ENCODE measurements at places on chromosomes 5 and 9.

DNA sequence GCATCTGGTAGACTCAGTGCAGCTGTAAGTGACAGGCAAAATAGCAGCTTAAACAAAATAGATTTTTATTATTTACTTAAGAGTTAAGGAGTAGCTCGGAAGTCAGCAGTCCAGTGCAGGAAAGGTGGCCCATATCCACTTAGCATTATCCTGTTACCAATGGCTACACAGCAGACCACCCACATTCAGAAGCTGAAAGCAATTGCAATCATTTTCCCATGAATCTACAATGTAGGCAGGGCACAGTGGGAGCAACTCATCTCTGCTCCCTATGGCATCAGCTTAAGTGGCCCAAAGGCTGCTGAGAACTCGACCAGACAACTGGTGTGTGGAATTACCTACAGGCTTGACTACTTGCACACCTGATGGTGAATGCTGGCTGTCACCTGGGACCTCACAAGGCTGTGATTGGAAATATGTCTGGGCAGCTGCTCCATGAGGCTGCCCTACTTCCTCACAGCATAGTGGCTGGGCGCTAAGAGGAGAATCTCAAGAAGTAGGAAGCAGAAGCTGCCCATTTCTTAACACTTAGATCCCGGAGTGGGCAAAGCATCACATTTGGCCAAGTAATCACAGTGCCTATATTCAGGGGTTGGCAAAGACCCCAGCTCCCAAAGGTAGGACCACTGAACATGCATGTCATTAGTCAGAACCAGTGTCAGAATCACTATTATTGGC is 56.4 kb downstream of the SNX18 start:
- DNase-seq: no peak

DNA sequence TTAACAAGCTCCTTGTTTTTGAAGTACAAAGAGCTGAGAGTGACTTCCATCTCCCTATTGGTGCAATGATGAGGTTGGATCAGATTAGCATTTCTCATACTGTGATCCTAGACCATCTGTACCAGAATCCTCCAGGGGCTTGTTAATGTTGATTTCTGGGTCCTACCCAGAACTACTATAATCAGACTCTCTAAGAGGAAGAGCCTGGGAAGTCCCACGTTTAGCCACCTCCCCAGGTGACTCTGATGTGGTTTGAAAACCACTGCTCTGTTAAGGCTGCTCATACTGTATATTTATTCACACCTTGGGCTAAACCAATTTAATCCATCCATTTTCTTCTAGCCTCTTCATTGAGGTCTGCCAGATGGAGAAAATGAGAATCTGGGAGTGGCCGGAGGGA is 49.6 kb upstream of the SMIM32 start:
- no peak for DNase-seq

GRCh38 chr9:129524582-129525270 is 96.2 kb downstream of the C9orf50 start:
- DNase-seq: no peak

DNA sequence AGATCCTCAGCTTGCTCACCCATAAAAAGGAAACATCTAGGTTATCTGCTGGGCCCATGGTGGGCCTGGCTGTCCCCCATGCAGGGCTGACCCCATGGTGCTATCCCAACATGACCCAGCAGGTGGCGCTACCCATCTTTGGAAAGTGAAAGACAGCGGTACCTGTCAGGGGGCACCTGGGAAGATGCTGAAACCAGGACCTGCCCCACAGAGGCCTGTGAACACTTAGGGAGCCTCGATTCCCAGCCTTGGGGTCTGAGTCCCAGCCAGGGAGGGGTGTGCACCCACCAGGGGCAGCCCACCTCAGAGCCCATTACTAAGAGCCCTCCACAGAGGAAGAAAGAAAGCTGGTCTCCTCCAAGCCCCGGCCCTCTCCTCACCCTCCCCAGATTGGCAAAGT is 46.6 kb upstream of the IPPK start:
- no peak for DNase-seq

DNA sequence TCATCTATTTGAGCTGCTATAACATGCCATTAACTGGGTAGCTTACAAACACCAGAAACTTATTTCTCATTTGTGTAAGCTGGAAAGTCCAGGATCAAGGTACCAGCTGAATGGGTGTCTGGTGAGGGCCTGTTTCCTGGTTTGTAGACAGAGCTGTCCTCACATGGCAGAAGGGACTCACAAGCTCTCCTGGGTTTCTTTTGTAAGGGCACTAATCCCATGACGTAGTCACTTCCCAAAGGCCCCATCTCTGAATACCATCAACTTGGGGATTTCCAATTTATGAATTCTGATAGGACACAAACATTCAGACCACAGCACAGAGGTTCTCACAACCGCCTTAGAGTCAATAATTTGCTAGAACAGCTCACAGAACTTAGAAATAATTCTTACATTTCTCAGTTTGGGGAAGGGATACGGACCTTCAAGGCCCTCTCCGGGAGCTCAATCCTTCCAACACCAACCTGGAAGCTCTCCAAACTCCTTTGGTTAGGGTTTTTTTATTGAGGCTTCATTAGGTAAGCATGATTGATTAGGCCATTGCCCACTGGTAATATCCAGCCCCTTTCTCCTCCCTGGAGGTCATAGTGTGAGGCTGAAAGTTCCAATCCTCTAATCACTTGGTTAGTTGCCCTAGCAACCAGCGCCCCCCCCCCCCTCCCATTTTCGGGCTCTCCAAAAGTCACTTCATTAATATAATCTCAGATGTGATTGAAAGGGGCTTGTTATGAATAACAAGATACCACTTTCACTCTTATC is 7.6 kb upstream of the DNAJA1 start:
- DNase-seq: no peak

DNA sequence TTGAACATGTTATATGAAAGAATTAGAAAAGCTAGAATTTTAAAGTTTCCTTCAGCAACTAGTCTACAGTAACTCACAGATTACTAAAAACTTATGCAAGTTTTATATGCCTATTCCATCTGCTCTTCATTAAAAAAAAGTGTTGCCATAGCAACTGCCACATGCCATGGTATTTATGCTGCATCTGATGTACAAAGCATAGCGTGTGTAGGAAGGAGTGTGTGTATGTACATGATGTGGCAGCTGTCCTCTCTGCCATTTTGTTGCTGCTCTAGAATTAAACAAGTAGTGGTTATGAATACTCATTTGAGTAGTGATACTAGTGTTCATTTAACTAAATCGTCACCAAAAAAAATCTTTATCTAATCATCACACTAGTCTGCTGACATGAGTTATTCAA is 593.5 kb downstream of the CETN3 start:
- no peak for DNase-seq

DNA sequence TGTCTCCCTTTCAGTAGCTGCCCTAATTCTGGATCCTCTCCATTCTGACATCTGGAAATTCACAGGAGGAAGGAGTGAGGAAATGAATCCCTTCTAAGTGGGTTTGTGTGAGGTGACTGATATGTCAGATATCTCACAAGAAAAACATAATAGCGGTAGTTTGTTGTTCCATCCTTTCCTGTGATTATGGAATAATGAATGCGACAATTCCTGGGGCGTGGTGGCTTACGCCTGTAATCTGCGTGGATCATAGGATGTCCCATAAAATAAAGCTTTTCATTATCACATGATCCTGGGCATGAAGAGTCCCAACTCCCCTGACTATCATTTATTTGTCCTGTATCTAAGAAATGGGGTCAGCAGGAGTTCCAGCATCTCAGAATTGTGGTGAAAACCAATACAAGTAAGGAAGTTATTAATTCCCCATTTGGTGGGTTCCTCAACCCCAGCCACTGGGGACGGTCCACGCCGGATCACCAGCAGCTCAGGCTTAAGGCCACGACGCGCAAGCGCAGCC is 375 bp upstream of the C5orf24 start:
- no peak for DNase-seq

- no peak for DNase-seq
These were observed 3.4 kb downstream of the PLK2 start for GRCh38 chr5:58456486-58456885.

DNA sequence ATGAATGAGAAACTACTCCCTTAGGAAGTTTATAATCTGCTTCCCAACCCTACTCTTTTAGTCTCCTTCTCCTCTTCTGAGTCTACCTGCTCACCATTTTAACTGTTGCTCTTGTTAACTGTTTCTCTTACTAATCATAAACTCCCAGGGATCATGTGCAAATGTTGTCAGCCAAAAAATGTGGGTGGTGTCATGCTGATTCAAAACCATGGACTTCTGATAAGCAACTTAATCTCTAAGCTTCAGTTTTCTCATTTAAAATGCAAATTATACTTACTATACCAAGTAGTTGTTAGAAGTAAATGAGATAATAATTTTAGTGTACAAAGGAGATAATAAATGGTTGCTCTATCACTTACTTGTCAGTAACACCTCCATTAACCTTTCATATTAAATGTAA is 45.9 kb upstream of the TLX3 start:
- no peak for DNase-seq

DNA sequence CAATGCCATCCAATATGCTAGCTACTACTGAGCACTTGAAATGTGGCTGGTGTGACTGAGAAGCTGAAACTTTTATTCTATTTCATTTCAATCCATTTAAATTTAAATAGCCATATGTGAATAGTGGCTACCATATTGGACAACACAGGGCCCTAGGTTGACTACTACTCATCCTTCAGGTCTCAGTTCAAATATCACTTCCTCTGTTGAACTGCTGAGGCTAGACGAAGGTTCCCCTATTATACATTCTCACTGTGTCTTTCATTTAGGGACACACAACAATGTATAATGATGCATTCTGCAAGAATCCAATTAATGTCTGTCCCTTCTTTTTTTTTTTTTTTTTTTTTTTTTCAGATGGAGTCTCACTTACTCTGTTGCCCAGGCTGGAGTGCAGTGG is 208.7 kb downstream of the CRB2 start:
- DNase-seq: no peak

DNA sequence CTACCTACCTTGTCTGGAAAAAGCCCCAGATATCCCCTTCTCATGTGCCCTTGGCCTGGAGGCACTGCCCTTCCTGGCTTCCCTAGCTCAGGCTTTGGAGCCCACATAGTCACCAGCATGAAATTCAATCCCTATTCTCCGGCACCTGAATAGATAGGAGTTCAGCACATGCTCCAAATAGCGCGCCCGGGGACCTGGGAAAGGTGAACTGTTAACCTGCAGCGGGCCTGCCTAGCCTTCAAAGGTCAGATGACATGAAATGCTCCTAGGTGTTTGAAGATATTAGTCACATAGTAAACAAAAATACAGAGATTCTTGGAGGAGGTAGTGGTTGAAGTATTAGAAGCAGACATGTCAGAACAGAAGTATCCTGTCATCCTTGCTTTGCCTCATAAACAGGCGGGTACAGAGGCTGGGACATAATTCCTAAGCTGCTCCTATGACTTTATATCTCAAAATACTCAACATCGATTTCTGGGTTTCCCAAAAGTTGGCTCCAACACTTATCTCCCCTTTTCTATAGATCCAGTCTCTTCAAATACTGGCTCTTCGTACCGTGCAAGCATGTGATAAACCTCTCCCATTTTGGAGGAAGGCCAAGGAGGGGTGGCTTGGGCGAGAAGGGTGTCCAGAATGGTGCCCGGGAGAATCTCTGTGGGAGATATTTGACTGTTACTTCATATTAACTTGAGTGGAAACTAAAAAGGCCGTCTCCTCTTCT is 88.0 kb upstream of the ANKH start:
- no peak for DNase-seq

DNA sequence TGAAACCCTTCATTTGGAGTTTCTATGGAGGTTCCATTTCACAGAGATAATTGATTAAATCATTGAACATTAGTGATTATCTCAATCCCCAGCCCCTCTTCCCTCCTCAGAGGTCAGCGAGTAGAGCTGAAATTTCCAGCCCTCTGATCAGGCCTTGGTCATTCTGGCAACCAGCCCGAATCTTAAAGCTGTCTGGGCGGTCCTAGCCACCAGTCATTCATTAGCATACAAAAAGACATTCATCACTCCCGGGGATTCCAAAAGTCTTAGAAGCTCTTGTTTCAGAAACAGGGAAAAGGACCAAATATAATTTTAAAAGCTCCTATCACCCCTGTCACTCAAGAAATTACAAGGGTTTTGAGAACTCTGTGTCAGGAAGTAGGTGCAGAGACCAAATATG is 41.3 kb downstream of the ZNF474 start:
- no peak for DNase-seq

GRCh38 chr5:177023303-177023664 is 788 bp downstream of the ZNF346 start:
- DNase-seq: no peak

DNA sequence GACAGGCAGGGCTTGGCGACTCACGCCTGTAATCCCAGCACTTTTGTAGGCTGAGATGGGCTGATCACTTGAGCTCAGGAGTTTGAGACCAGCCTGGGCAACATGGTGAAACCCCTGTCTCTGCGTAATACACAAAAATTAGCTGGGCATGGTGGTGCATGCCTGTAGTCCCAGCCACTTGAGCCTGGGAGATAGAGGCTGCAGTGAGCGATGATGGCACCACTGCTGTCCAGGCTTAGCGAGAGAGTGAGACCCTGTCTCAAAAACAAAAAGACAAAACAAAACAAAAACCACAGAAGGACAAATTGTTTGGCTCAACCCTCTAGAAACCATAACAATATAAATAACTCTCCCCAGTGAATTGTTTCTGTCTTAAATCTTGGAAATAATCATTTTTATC is 92.6 kb upstream of the ERBIN start:
- no peak for DNase-seq

- no peak for DNase-seq
These were observed 100.6 kb downstream of the ZCCHC7 start for GRCh38 chr9:37220971-37221370.

DNA sequence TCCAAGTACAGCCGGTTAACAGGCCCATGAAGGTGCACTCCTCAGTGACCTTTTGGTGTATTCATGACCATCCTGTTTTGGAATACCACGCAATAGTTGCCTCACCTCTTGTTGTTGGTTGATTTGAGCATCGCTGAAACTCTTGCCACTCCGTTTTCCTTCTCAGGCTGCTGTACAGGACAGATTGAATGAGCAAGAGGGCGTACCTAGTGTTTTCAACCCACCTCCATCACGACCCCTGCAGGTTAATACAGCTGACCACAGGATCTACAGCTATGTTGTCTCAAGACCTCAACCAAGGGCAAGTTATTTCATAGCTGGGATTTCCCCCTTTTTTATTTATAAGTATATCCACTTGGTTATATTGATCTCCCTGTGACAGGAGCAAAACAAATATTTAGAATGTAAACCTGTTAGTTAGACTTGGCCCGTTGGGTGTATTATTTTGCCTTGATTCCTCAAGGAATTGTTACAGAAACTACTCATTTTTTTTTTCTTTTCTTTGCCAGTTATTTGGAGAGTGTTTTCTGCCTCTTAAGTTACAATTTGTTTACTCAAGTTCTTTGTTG is 38.1 kb downstream of the FAF2 start:
- DNase-seq: no peak

DNA sequence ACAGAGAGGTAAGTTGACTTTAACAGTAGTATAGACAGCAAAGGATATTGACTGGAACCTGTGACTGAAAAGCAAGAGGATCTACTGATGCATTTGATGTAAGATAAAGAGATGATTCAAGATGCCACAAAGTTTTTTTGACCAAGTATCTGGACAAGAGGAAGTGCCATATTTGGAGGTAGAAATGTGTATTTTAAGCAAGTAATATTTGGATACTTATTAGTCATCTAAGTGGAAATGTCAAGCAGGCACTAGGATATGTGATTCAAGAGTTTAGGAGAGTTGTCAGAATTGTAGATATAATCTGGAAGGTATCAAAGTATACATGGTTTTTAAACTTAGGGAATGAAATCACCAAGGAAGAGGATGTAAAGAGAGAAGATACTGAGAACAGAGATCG is 686.1 kb upstream of the CHD1 start:
- DNase-seq: no peak

GRCh38 chr5:167903659-167904058 is 387.8 kb upstream of the WWC1 start:
- DNase-seq: no peak

Measured in GM04503 (cell line).